Kidney capillary endothelial cell (primary cell): ENCODE measurements at places on chromosomes 1 and 21.

- no peak for DNase-seq
Observed at GRCh38 chr1:108043707-108044106, 78.7 kb upstream of the VAV3 start.

DNA sequence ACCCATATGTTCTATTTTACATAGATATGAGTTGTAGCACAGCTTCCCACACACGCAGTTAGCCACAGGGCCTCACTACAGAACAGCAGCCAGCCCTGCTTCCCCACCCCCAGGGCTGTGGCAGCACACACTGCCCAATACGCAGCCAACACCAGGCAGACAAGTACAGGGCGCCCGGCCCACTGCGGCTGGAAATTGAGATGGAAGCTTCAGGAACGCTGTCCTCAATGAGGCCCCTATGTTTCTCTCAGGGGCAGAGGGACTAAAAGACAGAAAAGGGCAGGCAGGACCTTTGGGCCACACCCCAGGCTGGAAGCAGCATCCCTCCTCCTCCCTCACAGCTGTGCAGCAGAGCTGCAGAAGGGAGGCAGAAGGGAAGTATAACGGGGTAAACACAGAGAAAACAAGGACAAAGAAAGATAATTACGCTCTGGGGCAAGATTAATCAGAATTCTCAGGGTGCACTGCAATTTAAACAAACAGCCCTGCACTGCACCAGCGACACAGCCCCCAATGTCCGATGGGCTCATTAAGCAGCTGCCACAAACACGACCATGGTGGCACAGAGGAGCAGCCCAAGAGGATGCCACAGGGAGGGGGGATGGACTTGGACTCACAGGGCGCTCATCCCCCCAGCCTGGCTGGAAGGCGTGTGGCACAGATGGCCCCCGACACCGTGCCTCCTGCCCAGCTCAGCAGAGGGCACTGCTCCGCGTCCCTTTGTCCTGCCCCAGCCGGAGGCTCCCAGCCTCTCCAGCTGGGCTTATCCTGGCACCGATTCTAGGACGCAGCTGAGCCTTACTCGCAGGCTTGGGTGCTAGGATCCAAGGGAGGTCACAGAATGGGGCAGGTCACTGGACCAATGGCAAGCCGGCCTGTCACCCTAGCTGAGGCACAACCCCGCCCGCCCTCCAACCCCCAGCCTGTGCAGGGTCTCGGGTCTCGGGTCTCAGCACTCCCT is 14.2 kb downstream of the WDR4 start:
- DNase-seq, result no peak

DNA sequence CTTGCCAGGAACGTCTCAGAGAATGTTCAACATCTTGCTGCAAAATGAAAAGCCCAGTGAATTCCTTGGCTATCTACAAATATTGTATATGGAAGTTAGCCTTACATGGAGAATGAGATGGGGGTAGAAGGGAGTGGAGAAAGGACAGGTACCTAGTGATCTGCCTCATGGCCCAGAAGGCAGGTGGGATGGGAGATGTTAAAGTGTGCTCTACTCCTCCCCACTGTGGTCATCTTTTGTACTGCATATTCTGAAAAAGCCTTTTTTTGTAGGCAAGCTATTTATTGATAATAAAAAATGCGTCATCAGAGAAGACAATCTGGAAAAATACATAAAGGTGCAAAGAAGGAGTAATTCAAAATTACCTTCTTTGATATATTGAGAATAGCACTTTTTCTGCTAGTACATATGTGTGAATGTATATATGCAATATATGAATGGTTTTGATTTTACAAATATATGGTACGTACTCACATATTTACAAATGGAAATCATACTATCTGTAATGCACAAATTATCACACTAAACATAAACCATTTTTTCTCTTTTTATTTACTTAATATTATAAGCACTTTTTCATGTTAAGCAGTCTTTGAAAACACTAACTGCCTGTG is 19.1 kb upstream of the SLC5A9 start:
- peak; percentile 44 for DNase-seq

DNA sequence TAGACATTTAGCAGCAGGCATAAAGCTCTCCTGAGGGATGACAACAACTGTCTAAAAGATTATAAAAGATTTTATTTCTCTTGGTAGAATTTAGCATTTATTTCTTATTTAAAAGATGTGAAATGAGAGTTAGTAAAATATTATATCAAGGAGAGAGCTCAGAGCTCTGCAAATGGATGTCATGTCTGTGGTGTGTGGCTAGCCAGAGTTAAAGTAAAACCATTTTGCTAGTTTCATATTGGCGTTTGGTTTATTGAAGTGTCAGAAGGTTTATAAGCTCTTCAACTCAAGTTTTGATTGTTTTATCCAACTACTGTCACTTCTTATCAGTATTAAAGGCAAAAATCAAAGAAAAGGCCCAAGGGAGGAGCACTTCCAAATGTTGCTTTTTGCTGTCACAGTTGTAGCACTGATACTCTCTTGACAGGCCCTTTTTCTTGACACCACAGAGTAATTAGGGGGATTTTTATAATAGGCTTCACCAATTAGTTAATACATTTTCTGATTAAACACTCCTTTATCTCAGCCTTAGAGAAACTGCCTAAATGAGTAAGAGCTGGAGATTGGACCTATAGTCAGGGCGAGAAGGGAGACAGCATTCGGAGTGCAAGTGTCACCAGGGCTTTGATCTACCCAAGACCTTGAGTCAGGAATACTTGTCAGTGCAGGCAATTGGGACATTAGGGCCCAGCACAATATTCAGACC is 233.9 kb downstream of the PTBP2 start:
- DNase-seq, result no peak

DNA sequence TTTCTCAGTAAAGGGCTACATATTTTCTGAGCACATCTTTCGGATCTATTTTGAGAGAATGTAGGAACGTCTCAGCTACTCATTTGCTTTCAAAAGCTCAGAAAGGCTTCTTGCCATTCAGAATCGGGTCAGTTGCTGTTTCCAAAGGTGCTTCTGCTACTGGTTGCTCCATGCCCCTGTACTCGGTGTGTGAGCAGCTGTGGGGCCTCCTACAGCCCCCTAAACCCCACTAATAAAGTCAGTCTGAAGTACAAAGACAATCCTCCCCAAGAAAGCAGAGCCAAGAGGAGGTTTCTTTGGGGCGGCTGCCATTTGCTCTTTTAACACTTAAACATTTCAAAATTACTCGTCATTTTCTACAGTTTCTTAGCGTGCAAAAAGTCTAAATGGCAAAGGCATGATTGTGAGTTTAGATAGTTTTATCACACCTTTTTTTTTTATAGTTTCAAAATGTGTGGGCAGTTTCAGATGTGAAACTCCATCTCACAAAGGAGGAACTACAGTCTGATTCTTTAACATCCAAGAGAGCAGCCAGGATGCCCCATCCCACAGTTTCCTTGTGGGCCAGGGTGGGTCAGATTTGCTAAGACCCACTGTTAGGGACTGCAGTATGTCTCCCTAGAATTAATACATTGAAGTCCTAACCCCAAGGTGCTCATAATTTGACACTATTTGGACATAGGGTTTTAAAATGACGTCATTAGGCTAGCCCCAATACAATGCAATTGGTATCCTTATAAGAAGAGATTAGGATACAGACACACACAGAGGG is 4.1 kb downstream of the RUNX1 start:
- no peak for DNase-seq

DNA sequence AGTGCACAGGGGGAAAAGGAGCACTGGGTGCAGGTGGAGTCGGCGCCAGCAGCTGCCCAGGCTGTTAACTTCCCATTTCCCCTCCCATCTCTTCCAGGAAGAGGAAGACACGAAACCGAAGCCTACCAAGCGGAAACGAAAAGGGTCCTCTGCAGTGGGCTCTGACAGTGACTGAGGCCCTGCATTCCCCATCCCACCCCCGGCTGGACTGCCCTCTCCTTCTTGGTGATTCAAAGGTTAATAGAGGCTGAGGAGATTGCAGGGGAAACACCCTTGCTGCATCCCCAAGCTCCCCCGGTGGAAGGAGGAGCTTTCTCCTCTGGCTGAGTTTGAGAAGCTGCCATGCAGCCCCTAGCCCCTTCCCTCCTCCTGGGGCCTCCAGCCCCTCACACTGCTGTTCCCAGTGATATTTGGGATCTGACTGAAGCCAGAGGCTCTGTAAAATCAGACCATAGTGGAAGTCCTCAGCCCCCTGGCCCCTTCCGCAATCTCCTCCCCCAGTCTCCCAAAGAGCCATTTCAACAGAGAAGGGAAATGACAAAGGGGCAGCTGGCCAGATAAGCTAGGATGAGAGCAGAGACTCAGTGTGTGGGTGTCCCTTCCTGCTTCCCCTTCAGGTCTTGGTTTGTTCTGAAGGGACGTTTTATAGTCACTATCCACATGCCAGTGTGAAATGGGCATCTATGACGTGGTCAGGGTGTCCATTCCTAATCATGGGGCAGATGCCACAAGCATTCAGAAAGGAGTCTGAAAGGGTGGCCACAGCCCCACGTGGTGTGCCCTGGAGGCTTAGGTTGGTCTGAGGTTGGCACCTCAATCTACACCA is 1.9 kb upstream of the SLC27A3 start:
- DNase-seq, result peak; percentile 86

DNA sequence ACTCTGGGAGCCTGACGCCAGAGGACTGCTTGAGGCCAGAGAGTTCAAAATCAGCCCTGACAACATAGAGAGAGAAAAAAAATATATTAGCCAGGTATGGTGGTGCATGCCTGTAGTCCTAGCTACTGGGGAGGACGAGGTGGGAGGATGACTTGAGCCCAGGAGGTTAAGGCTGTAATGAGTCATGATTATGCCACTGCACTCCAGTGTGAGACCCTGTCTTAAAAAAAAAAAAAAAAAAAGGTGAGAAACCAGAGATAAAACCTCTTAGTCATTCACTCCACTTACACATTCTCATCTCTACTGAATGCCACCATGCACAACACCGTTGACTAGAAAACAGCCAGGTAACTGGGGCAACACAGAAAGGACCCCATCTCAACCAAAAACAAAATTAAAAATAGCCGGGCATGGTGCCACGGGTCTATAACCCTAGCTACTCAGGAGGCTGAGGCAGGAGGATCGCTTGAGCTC is 178.1 kb downstream of the SLC45A1 start:
- DNase-seq, result no peak

DNA sequence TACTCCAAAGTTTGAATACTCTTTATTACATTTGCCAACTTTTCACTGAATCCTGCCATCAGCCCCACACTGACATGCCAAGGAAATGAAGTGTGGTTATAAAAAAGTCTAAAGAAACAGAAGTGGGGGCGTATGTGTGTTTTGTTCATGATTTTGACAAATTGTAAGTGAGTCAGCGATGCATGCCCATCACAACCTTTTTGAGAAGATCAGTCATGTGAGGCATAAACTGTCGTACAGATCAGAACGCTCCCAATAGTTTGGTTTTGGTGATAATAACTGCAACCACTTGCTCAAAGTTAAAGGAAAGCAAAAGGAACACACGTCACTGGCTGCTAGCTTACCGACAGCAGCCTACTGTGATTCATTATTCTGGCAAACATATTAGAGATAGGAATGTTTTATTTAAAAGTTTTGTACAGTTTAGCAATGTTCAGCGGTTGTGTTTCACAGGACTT is 95.6 kb downstream of the RGS2 start:
- DNase-seq, result no peak

DNA sequence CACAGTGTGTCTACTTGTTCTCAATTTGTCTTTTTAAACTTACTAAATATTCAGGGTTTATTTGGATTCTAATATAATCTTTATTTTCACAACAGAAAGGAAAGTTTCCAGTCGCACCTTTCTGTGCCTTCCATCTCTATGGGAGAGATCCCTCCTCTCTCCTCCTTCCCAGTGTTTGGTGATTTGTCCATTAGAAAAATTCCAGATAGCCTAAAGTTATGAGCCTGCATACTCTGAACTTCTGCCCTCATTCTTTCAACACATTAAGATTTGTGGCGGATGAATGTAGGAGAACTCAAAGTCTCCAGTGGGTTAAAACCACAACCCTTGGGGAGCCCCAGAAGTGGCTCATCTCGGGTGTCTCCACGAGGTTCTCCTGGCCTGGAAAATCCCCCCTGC is 3.6 kb downstream of the NHLH2 start:
- DNase-seq, result no peak

DNA sequence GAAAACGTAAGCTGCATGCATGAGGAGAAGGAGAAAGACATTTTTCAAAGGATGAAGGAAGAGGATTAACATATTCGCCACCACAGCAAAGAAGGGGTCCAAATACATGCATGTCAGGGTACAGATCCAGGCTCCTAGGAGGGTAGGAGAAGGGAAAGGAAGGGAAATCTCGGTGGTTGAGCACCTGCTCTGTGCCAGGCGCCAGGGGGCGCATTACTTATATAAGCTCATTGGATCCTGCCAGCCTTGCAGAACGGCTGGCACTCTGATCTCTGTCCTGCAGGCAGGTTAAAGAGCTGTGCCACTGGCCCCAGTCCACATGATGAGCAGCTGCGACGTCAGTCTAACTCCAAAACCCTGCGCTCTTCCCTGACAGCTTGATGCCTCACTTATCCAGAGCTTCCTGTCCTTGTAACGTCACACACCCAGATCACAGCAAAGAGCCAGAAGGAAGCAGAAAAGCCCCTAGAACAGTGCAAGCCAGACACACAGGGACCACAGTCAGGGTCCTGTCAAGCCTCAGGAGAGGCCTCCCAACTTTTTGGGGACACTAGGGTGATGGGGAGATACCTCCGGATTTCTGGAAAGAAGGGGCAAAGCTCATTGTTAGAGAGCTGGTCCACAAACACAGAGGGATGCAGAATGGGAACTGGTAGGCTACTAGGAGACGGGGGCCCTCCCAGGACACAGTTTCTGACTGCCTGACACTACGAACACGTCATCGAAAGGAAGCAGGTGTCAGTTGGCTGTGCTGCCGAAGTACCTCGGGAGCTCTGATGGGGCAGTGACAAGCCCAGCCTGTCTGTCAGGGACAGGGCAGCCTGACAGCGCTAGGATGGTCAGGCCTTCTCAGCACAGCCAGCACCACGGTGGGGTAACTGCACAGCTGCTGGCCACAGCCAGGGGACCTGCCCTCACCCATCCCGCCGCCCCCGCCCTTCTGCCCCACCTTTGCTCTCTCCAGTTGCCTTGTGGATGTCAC is 99.1 kb downstream of the BEND5 start:
- peak; percentile 51 for DNase-seq

GRCh38 chr21:16455978-16456377 is 726.2 kb downstream of the USP25 start:
- no peak for DNase-seq

- DNase-seq, result no peak
Observed at GRCh38 chr1:28119556-28119955, 31.1 kb upstream of the EYA3 start.

GRCh38 chr1:246295968-246296367 is 211.1 kb downstream of the SMYD3 start:
- DNase-seq, result peak; percentile 86

DNA sequence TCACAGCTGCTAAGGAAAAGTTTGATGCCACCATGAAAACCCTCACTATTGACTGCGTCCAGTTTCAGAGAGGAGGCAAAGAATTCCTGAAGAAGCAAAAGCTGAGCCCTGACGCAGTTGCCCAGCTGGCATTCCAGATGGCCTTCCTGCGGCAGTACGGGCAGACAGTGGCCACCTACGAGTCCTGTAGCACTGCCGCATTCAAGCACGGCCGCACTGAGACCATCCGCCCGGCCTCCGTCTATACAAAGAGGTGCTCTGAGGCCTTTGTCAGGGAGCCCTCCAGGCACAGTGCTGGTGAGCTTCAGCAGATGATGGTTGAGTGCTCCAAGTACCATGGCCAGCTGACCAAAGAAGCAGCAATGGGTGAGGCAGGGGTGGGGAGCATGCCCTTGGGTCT is 9.5 kb downstream of the CZIB start:
- DNase-seq, result no peak

GRCh38 chr21:45442276-45442675 is 37.3 kb downstream of the COL18A1 start:
- DNase-seq, result no peak

- no peak for DNase-seq
Observed at GRCh38 chr1:208233978-208234377, 10.2 kb downstream of the PLXNA2 start.
